H54 (cell line): ENCODE measurements at places on chromosomes 2 and 18.

DNA sequence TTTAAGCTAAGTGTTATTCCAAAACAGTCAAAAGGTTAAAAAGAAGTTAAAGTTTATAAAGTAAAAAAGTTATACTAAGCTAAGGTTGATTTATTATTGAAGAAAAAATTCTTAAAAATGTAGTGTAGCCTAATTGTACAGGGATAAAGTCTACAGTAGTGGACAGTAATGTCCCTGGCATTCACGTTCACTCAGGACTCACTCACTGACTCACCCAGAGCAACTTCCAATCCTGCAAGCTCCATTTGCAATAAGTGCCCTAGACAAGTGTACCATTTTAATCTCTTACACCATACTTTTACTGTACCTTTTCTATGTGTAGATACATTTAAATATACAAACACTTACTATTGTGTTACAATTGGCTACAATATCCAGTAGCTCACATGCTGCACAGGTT lies 86.1 kb downstream of the CACNB4 start:
- DNase-seq = no peak

DNA sequence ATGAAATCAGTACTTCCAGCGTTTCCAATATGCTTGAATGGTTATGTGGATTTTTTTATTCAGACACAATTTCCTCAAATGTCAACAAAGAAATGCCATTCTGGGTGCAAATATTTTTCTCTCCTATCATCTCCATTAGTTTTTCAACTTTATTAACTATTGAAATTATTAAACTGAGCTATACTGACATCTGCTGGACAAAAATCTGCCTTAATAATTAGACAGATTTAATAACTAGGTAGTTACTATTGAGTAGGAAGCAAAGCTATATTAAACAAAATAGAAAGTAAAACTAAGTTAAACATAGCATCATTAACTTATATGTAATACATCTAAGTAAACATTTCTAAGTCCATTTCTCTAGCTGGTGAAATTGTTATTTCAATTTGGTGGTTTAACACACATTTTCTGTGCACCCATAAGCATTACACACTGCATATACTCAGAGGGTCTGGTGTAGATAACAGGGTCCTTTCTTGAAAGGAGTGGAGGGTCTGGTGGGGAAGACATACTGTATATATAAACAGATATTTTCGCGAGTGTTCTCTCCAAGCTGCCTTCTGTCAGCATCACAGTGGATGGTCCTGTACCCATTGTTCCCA lies 77.0 kb downstream of the LANCL1 start:
- DNase-seq = no peak

- no peak for DNase-seq
These were observed 93.4 kb upstream of the MSH2 start for GRCh38 chr2:47309472-47309951.

DNA sequence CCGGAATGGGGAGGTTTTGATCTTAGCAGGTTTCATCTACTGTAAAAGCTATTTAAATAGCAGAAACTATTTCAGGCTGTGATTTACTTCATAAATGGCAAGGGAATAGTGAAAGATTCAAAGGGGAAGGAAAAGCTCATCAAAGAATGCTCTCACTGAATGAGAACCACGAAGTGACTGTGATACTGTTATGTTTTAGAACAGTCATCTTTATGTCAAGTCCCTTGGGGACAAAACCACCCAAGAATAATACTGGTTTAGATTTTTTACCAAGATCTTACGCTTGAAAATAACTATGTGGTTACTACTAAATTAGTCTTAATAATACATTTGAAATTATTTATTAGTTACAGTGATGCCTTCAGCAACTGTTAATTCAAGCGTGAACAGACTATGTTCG lies 28.1 kb downstream of the FARSB start:
- DNase-seq = no peak

DNA sequence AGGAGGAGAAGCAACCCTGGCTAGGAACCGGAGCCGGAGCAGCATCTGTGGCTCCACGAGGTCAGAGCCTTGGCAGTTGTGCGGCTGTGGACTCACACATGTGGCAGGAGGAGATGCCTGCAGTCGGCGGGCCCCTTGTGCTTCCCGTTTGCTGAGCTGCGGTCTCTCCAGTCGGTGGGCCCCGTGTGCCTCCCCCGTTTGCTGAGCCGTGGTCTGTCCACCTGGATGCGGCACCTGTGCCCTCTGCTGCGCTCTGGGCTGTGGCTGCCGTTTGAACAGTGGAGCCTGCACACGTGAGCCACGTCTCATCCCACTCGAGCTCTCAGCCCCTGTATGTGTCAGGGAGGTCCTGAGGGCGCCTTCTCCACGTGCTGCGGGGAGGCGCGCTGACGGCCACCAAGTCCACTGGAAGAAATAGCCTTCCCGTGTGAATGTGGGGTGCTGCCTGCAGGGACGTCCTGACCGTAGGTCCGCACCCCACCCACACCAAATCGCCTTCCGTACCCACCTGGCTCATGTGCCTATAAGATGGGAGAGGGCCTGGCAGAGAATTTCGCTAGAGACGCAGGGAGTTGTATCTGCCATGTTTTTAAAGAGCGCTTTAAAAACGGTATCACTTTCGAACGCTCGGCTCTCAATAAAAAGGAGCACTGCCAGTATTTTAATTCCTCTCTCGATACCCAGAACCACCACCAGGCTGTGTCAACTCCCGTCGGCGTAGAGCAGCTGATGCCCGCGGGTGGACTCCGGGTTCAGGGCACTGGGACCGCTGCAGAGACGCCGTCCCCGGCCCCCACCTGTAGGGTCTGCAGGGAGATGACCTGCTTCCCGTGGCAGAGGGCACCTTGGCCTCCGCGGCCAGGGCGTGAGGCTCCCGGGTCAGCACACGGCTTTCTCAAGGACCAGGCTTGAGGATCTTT lies 117.0 kb downstream of the NFATC1 start:
- no peak for DNase-seq

DNA sequence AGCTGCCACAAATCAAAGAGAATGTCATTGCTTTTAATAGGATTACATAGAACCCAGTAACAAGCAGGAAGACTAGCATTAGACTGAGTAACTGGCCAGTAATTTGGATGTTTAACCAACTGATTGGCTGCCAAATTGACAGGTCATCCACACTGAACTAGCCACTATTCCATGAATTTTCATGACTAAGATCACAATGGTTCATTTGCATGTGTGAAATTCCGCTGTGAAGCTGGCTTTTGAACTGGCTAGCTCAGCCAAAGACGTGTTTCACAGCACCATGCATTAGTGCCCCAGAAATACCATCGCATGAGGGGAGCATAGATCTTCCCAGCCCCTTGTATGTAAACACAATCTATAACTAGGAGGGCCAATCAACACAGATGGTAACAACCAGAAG lies 649.8 kb downstream of the ARHGAP15 start:
- no peak for DNase-seq

DNA sequence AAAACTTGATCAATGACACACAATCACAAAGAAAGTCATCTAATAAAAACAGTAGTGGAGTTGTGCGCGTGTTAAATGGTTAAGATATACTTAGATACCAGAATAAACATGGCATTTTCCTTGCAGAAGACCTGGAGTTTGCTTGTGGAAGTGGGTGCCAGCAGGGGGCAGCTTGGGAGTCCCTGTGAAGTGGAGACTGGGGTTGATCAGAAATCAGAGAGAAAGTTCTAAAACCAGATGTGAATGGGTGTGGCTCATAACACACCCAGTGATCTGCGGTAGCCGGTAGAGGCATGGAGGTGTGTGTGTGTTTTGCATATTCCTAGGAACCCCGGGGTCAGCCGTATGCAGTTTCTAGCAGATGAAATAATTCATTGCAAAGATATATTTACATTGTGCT lies 300.1 kb upstream of the TRIB2 start:
- DNase-seq = no peak

GRCh38 chr18:53701697-53702096 lies 522.8 kb downstream of the MBD2 start:
- DNase-seq = no peak

DNA sequence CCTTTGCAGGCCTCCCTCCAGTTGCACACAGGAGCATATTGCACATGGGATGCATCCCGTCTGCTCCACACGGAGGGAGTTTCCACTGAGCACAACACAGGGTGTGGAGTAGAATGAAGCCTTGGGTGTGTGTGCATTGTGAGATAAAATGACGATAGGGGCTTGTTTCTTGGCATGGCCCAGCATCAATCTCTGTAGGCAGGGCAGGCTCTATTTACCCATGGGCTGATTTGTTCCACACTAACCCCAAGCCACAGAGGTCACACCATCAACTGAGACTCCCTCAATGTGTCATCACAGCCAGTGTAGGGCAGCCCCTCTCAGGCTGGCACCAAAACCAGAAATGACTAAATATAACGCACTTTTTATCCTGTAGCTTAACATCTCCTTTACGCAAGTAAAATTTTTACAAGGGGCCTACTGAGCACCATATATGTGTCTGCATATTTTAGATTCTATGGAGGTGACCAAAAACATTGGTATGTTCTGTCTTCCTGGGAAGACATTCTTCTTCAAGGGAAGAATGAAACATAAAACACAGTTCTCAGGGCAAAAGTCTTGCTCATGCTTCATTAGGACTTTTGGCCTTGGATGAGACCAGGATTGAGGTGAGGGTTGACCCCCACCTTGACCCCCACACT lies 2.7 kb upstream of the GKN1 start:
- peak; percentile 48 for DNase-seq

DNA sequence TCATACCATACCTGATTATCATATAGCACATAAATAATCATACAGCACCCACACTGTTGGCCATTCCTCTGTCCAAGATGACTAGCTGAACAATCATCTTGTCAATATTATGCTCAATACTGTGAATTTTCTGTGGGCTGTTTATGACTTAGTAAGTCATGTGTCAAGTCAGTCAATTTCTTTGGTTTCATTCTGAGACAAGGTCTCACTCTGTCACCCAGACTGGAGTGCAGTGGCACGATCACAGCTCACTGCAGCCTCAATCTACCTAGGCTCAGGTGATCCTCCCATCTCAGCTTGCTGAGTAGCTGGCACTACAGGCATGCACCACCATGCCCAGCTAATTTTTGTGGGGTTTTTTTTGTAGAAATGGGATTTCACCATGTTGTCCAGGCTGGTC lies 5.7 kb downstream of the MCM6 start:
- DNase-seq = no peak

- DNase-seq = no peak
These were observed 420.9 kb downstream of the TRIB2 start for GRCh38 chr2:13137679-13138078.

DNA sequence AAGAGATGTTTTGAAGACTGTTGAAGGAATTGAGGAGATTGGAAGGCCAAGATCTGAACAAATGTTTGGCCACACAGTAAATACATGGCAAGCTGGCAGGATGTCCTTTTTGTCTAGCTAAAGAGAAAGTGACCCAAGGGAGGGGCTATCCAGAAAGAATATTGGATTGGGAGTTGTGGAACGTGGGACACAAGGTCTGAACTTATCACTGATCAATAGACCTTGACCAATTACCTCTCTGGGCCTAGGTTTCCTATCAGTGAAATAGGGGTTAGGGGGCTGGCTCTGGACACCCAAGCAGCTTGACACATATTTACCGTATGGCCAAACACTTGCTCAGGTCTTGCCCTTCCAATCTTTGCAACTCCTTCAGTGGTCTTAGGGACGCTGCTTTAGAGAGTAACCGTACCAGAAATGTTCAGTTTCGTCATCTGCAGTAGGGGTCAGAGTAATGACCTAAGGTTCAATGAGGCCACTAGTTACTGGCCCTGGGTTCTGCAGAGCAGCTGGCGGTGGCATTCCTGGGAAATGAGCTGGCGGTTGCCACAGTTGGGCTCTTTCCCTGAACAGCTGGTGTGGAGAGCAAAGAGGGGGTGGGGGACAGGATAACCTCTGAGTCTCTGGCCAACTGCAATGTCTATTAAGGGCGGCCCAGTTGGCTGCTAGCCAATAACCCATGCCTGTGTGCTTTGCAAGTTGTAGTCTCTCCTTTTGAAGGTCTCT lies 70.1 kb upstream of the STPG4 start:
- DNase-seq = peak; percentile 91

DNA sequence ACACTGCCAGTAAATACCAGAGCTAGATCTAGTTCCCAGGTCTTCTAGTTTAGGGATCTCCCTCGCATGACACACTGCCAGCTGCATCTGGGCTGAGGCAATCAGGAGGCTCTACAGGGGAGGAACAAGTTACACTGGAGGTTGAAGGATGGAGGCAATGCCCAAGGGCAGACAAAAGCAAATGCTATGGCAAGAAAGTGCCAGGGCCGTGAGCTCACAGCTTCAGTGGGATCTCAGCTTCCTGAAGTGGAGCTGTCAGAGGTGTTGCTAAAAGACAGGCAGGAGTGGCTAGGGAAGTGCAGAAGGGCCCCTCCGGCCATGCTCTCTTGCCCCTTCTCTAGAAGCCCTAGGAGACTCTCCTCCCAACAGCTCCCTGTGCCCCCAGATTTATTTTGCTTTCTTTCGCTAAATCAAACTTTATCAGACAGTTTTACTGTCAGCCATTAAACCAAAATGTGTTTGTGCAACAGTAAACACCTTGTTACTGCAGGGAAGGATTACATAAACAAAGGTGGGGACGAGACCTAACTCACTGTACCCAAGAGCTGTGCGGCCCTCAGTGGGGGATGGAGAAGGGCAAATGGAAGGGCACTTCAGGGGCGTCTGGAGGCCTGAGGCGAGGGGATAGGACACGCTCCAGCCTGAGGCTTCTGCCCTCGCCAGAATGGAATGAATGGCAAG lies 39.4 kb upstream of the PKDCC start:
- no peak for DNase-seq

- no peak for DNase-seq
These were observed 22.3 kb upstream of the CAVIN2 start for GRCh38 chr2:191869178-191869577.

DNA sequence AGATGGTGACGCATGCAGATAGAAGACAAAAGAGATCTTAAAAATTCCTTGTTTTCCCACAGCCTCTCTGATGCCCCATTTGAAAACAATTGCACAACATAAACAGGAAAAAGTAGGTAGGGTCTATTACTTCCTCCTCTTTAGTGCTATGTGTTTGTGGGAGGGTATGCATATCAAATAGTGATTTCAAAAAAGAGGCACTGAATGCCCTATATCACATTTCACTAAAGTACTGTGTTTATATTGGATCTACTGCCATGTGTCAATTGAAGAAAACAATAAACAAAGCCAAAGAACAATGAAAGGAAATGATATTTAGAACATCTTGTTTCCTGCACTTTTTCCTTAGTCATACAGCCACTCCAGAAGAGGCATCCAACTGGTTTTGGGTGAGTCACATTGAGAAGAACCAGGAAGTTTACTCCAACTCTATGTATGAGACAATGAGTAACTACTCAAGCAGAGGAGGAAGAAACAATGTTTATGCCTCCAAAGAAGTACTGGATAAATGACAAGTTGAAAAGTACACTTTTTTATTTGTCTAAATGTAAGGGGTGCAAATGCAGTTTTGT lies 583.6 kb downstream of the FBXO15 start:
- no peak for DNase-seq

GRCh38 chr2:152796941-152797340 lies 78.5 kb downstream of the ARL6IP6 start:
- no peak for DNase-seq

DNA sequence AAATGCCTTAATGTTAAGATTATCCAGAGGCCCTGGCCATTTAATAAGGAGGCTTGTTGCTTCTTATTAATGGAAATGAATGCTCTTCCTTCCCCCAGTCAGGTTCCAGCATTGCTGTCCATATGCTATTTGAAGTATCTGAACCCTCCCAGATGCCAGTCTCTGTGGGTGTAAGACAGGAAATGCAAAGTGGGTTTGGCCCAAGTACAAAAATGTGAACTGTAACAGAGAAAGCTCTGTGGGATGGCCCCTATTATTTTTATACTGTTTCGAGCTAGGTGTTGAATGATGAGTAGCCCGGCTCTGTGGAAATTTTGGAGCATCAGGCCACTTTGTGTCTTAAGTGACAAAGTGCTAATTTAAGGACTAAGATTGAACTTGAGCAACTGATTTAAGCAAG lies 141.0 kb downstream of the UXS1 start:
- peak; percentile 43 for DNase-seq
